ENCODE measurements at places on chromosomes 7 and 10.

DNA sequence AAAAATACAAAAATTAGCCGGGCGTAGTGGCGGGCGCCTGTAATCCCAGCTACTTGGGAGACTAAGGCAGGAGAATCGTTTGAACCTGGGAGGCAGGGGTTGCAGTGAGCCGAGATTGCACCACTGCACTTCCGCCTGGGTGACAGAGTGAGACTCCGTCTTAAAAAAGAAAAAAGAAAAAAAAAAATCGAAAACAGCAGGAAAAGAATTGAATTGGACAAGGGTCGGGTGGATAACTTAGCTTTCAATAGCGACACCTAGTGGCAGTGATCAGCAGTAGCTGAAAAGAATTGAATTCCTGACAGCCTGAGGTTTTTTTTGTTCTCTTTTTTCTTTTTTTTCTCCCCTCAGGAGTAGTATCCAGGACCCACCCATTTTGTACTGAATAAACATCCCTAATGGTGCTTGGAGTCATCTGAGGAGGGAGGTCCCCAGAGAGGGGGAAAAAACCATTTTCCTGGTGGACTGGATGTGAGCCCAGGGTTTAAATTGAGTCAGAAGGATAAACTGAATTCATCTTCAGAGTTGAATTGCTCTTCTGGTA, 55.1 kb downstream of the CYCS start:
- peak; percentile 11 for DNase-seq

- no peak for DNase-seq
Measured at GRCh38 chr10:126270111-126270510, 118.2 kb downstream of the ADAM12 start.

- DNase-seq = no peak
Measured at GRCh38 chr10:44384601-44385025, 284 bp downstream of the CXCL12 start.

DNA sequence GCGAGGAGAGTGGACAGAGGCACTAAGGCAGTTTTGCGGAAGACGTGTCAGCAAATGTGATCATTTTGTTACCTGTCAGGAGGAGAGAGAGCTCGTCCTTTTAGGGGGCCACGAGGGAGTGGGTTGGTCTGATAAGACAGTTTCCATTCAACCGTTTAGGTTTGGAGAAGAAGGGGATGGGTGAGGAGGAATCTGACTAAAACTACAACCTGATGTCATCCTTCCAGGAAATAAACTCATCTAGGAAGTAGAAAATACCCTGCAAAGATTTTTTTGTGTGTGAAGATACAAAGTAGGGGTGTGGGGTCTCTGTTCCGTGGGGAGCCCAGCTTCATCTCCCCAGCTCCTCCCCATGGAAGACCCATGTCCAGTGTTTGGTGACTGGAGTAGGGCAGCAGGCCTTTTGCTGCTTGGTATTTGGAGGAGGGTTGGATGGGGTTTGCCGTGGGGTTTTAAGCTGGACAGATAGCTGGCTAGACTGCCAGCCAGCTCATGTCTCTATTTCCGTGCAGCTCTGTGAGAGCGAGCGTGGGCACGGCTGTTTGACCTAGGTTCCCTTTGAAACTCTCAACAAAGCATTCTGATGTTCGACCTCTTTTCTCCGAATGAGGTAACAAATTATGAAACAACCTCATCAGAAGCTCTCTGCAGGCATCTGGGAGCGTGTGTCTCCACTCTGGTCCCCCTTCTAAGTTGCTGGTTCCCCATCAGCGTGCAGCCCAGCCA, 136.0 kb upstream of the TCF7L2 start:
- DNase-seq = no peak

DNA sequence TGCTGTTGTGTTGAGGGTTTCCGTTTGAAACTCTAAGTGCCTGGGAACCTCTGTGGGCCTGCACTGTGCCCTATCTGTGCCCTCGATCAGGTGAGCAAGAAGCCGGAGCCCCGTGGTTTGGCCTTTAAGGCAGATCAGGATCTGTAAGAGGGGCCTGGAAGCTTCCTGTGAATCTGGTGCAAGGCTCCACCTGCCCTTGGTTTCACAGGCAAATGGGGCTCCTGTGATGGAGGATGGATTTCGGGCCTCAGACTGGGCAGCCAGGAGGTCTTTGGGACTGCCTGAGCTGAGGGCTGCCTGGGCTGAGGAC, 21.6 kb downstream of the SCART1 start:
- no peak for DNase-seq

DNA sequence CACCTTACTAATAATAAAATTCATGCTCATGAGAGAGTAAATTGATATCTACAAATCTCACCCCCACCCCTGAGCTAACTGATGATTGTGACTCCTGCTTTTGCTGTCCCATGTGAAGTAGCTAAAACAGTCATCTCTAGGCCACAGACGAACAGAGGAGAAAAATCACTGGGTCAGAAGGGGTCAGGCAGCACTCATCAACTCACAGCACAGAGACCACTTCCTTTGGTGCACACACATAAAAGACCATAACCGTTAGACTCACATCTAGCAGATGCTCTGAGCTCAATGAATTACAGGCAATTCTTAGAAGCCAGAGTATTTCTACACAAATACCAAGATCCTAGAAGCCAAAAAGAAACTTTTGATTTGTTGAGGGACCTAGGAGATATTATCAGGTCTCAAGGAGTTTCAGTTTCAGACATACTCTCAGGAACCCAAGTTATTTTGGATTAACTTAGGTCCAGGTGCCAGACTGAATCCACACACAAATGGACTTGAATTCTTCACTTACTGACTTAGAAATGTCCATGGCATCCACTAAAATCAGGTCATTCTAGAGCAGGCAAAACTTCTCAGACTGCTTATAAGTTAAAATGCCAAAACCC, 65.0 kb upstream of the TES start:
- no peak for DNase-seq

DNA sequence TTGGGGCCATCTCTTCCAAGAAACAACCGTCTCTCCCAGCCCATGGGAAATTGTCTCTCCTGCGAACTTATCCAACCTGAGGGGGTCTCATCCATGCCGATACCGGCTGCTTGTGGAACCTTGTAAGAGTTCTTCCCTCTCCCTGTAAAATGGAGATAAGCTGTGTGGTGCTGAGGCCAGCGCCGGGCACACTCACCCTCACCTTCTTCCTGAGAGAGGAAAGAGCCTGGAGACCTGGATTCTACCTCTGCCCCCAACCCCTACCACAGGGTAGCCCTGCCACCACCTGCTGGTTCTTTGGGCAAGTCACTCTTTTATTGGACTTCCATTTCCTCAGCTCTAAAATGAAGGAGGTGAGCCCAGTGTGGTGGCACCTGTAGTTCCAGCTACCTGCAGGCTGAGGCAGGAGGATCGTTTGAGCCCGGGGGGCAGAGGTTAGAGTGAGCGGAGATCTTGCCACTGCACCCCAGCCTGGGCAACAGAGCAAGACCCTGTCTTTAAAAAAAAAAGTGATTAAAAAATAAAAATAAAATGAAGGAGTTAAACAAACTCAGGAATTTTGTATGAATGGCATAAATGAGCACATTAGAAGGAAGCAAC, 38.4 kb upstream of the PSAP start:
- DNase-seq = no peak

GRCh38 chr7:2775376-2775775, 68.7 kb downstream of the GNA12 start:
- DNase-seq = no peak

All from stimulated activated CD4-positive, alpha-beta T cell treated with anti-CD3 and anti-CD28 coated beads, TNF-alpha, amount 100 ng/mL, for 24 hours (primary cell).